HEK293T (cell line): ENCODE measurements at places on chromosomes 4 and X.

- DNase-seq = no peak
Measured at GRCh38 chrX:30283456-30284200, 25.6 kb downstream of the NR0B1 start.

- no peak for DNase-seq
Measured at GRCh38 chrX:27276751-27277150, 186.4 kb downstream of the PPP4R3C start.

DNA sequence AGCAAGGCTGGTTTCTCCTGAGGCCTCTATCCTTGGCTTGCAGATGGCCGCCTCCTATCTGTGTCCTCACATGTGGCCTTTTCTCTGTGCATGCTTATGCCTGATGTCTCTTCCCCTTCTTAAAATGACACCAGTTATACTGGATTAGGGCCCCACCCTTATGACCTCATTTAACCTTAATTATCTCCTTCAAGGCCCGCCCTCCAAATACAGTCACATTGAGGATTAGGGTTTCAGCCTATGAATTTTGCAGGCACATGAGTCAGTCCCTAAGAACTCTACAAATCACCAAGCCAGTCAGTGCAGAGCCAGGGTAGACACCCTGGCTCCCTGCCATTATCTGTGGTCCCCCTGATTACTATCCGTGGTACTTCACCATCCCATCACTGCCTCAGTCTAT lies 51.6 kb downstream of the MAML3 start:
- no peak for DNase-seq

DNA sequence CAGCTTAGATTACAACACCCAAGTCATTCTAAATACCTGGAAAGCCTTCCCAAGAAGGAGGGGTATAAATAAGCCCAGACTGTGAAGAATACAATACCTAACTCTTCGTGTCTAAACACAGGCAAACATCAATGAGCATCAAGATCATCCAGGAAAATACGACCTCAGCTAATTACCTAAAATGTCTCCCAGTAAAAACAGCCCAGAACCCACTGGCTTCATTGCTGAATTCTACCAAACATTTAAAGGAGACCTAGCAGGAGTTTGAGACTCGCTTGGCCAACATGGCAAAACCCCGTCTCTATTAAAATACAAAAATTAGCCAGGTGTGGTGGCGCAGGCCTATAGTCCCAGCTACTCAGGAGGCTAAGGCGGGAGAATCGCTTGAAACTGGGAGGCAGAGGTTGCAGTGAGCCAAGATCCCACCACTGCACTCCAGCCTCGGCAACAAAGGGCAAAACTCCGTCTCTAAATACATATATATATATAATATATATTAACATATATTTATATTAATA lies 19.1 kb upstream of the HSFX4 start:
- no peak for DNase-seq

DNA sequence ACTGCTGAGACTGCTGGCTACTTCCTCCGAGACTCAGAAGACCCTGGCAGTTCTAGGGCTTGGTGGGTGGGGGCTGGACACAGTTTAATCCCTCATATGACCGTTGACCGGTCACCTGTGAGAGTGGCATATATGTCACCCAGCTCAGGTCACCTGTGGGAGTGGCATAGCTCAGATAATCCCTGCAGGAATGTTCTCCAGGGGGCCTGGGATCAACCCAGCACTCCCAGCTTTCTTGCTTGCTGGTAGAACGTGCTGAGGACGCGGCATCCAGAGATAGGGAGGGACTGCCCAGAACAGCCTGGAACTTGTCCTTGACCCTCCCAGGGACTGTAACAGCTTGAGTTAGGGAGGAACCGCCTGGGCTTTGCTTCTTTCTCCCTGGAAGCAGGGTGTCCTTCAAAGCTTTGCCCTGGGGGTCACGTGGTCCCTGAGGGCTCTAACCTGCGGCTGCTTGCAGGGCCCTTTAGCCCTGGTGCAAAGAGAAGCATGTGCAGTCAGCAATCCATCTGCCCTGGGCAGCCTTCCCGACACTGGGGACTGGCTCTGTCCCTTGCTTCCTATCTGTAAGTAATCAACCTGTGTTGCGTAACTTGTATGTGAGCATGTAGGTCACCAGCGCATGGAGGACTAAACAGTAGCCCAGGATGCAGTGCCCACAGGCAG lies 55.3 kb downstream of the ZFYVE28 start:
- DNase-seq = no peak

GRCh38 chr4:4852591-4853362 lies 6.7 kb upstream of the MSX1 start:
- no peak for DNase-seq

- DNase-seq = no peak
Measured at GRCh38 chr4:125515016-125515415, 200.3 kb downstream of the FAT4 start.

GRCh38 chr4:67809502-67809901 lies 55.3 kb upstream of the GNRHR start:
- DNase-seq = no peak

GRCh38 chrX:48899078-48899410 lies 1.3 kb downstream of the PQBP1 start:
- DNase-seq = no peak

DNA sequence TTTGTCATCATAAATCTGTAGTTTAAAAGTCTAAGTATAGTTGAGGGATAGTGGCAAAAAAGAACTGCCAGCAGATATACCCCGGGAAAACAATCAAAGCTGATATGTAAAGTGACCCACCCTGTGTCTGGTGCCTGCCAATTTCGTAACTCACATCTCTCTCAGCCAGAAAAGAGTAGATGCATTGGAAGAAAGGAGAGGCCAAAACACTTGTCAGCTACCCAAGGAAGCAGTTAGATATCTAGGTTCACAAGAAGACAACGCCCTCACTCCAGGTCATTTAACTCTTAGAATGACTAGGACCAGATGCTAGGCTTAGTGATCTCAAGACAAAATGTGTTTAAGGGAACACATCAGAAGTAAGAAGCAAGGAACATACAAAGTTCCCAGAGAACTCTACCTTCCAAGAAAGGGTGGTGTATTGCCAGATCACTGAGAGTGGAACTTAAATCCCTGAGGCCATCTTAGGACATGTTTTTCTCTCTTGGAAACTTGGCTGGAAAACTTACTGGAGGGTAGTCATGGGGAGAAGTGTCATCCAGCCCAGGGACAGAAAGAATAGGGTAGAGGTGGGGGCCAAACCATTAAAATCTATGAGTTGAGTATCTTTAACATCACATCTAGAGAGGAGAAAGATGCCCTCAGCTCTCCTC lies 125.9 kb downstream of the SHISA3 start:
- no peak for DNase-seq

DNA sequence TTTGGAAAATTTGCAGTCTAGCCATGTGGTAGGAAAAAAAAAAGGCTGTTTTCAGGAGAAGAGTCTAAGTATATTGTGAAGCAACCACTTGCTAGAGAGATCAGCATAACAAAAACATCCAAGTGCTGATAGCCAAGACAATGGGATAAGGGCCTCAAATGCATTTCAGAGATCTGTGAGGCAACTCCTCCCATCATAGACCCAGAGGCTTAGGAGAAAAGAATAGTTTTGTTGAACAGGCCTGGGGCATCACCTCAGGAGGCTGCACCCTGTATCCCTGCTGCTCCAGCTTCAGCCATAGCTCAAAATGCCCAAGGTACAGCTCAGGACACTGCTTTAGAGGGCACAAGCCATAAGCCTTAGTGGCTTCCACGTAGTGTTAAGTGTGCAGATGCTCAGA lies 13.6 kb upstream of the GPR174 start:
- no peak for DNase-seq

DNA sequence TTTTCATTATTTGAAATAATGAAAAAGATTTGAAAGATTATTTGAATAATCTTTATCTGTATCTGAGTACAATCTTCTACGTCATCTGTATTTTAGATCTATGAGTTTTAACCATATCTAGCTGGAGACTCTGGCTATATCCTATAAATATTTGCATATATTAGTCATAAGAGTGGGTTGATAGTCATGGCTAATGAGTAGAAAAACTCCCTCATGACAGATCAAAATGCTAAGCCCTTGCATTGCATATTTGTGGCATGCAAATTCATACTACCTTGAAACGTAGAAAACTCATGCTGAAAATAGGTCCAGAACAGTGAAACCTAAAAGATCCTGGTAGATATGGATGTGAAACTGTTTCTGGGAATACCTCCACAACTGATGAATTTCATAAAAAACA lies 291.3 kb downstream of the GALNTL6 start:
- DNase-seq = no peak

DNA sequence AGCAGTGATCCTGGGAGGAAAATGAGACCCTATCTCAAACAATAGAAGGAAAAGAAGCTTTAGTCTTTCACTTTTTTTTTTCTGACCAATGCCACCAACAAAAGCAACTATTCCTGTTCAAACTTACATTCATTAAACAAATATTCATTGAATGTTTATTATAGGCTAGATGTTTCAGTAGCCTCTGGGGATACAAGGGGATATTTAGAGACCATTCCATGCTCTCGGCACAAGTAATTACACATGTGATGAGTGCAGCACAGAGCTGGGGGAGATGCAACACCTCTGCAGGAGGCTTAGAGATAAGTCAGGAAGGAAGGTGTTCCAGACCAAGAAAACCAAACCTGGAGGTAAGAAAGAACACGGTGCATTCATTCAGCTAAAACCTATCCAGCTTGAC lies 68.3 kb downstream of the PALLD start:
- DNase-seq = no peak

GRCh38 chrX:134601240-134601765 lies 57.0 kb downstream of the PLAC1 start:
- no peak for DNase-seq

DNA sequence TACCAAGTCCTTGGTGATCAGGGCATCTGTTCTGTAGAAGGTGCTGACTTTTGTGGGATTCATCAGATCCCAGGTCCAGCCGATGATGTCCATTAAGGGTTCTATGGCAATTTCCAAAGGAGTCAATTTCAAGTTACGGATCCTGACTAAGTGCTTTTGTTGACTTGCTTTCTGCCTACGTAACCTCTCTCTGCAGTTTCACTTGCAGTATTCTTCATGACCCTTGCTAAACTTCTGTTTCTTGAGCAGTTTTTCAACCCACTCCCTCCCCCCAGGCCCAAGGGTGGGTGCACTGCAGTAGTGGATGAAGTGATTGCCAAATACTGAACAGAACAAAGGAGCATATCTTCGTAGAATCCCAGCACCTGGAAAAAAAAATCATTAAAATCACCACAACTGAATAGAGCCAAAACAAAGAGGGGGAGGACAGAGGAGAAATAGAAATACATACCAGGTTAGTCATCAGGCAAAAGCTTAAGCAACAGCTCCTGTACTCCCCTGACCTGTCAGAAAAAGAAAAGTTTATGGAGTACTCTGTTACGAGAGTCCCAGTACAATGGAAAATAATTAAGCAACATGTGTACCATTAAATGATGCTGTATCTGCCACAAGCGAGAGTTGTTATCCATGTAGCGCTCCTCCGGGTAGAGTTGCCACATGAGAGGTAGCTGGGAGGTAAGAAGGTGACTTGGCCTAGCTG lies 5.8 kb downstream of the CMC4 start:
- no peak for DNase-seq

DNA sequence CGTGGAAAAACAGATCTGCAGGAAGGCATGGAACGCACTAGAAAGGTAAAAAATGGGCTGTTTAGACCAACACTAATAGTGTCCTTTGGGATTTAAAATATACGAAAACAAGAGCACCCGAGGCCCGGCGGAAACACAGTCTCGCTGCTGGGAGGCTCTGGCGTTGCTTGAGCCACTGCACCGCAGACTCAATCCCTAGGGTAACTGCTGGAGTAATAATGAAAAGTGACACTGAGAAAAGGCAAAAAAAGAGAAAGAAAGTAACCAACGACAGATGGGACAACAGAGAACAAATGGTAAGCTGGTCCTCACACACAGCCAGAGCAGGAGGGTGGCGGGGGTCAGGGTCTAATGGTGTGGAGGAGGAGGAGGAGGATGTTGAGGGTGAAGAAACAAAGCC lies 15.4 kb downstream of the IRAK1 start:
- DNase-seq = no peak

DNA sequence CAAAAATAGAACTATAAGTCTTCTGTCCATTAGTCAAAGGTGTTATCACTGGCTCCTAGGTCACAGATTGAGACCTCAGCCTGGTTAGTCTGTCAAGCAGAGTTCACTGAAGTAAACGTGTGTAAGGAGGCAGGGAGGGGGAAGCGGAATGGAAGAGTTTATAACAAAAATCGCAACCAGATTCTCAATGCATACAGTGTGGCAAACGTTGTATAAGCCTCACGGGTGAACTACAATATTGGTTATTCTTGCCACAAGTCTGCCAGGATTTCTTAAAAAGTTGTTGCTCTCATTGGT lies 114.8 kb downstream of the AMELX start:
- no peak for DNase-seq

GRCh38 chr4:125115476-125115875 lies 199.3 kb upstream of the FAT4 start:
- no peak for DNase-seq

GRCh38 chrX:73562458-73562857 lies 539 bp upstream of the CHIC1 start:
- DNase-seq = no peak

DNA sequence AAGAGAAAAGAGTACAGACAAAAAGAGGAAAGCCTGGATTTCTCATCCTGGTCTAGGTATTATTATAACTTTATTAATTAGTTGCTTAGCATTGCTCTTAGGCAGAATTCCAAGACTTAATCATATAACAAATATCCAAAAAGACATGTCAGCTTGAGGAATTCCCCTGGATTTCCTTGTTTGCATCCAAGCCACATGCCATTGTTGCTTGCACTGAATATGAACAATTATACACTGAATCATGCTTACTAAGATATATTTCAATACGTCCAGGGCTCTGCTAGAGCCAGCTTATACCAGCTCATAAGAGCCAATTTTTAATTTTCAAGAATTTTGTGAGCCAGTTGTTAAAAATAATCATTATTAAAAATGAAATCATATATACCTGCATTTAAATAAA lies 5.5 kb upstream of the TLR10 start:
- no peak for DNase-seq

GRCh38 chr4:145420595-145421214 lies 60.9 kb upstream of the SMAD1 start:
- DNase-seq = no peak

DNA sequence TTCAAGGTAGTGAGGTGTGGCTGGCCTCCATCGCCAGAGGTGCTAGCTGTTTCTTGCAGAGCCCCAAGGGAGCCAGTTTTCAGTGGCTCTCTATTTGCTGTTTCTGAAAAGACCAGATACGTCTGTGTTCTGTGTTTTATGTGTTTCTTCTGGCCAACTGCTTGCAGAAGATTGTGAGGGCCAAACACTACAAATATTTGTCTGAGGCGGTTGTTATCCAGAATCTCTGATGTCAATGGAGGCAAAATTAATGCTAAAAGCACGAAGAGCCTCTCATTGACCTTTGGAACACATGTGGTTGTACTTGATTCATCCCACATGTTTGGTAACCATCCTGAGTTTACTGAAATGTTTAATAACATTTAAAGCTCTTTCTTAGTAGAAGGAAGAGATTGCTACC lies 113.9 kb downstream of the CT47B1 start:
- DNase-seq = no peak

DNA sequence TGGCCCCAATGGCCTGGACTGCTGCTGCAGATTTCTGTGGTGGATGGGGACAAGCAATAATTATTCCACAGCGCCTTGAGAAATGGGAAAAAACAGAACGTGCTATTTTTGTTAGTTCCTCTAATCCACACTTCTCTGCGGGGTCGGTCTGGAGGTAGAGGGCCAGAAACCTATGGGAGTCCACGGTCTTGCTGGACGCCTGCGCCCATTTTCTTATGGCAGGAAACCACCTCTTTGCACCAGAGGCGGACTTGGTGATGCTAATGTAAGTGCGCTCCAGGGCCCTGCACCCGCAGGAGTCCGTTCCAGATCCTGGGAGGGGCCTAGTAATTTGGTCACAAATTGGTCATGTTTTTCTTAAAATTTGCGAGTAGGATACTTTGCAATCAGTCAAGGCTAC lies 25.9 kb upstream of the CLDN24 start:
- no peak for DNase-seq

- no peak for DNase-seq
Measured at GRCh38 chr4:71396382-71396781, 57.6 kb downstream of the SLC4A4 start.
